ENCODE measurements at places on chromosomes 2 and 18.

- no peak for DNase-seq
These were observed 24.5 kb downstream of the IMPA2 start for GRCh38 chr18:12005538-12006487.

DNA sequence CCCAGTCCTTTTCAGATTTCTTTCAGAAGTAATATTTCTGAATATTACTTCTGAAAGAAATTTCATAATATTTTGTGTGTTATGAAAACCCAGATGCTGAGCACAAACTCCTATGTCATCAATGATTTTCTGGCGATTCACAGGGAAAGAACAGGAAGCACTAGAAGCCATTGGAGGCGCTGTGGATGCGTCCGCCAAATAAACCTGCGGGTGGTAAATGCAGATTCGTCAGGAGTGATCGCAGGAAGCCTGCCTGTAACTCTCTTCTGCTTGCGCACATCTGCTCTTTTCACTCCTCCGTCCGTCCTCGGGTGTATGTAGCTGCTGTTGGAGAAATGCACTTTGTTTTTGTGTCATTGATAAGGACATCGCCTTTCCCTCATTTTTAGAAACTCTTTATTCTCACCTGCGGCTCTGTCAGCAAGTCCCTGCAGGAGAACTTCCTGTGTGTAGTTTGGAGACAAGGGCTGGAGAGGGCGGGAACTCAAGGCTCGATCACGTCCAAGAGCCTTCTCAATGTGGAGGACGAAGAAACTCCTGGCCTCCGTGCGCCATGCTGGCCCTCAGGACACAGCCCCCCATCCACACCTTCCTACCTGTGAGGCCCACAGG lies 483.8 kb downstream of the GALR1 start:
- DNase-seq, result no peak

DNA sequence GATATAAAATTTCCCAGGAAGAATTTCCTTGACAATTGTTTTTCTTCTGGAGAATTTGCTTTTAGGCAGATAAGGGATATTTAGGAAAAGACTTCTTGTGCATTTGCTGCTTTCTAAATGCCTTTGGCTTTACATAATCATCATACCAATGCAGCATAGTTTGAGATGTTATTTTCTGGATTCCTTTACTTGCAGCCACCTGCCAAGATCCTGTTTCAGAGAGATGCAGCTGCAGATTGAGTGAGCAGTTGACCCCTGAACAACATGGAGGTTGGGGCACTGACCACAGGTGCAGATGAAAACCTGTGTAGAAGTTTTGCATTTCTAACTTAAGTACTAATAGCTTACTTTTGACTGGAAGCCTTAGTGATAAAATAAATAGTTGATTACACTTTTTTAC lies 257.9 kb downstream of the RPIA start:
- no peak for DNase-seq

DNA sequence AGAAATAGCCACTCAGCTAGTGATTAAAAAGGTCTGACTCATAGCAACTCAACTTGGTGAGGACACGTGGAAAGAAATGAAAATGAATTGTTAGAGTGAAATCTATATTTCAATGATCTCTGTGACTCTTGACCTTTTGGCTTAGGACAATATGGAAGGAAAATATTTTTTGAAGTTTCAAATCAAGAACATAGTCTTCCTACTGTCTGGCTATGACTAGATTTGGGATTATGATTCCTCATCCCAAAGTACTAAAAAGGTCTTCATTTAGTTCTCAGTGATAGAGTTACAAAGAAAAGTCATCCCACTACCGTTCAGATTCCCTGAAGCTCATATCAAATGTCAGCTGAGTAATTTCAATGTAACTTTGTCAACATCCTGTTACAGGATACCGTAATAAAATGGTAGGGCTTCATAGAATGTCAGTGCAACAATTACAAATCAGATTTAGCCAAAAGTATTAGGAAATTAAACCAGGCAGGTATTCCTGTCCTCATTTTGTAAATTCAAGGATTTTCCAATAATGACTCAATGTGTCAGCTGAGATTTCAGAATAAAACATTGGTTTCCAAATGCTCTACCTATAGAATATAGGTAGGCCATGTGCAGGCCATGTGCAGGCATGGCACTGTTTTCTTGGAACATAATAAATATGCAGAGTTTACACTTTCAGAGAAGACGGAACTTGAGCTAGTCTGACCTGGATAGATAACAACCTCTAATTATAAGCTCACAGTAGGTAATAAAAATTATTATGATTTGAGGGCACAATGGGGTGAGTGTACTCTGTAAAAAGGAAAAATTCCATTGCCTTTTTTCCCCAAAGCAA lies 36.0 kb downstream of the ANKRD29 start:
- no peak for DNase-seq

DNA sequence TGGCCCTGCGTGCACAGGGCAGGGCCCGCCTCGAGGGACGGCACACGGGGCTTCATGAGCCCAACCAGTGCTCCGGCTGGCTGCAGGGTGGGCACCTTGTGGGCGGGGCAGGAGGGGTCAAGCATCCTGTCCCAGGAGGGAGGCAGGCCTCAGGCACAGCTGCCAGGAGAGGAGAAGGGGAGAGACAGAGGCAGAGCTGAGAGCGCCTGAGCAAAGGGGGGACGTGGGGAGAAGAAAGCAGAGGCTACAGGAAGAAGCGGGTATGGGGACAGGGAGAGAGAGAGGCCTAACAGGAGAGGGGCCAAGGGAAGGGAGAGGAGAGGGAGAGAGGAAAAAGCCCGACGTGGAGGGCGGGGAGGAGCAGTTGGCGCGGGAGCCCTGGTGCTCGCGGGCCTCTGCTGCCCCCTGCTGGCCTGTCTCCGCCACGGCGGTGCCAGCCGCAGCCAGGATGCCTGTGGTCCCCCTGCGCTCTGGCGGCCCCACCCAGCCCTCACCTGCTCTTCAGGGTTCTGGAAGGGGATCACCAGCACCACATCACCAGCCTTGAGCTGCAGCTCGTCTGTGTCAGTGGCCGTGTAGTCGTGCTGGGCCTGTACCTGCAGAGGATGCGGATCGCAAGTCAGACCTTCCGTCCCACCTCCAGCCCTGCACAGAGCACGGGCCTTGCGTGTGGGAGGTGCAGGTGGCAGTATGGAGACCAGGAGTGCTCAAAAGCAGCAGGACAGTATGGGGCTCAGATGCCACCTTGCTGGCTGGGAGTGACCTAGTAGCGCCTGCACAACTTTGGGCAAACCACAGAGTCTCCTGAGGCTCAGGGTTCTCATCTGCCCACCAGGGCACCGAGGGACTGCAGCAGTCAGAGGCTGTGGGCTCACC lies 56.8 kb downstream of the BIN1 start:
- DNase-seq, result peak; percentile 61

DNA sequence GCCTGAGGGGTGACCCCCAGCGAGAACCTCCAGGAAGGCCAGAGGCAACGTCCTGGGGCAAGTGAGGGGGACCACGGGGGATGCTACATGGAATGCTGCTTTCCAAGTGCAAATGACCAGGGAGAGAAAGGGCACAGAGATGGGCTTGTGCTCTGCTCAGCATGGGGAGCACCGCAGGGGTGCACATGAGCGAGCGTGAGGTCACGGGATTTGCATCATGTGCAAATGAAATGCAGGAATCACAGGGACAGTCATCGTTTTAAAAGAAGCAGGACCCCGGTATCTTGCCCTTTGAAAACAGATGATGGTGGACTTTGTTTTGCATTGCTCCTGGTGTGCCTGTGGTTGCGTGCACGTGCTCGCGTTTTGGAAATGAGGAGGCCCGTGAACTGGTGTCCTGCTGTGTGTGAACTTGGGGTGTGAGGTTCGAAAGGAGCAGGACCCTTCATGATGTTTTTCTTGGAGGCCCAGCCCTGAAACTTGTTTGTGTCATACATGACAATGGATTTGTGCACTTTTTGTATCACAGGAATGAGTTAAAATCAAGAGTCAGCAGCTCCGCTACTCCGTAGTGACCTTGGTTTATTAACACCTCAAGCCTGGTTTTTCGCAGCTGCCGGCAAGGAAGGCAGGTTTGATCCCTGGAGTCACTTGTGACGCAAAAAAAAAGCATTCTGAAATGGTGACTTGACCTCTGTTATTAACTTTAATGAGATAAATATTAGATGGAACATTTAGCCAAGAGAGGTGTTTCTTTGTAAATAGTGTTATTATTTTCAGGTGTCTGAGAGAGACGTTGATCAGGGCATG lies 234.5 kb downstream of the LDLRAD4 start:
- no peak for DNase-seq

- no peak for DNase-seq
These were observed 110.7 kb downstream of the ZEB2 start for GRCh38 chr2:144409241-144409640.

- DNase-seq, result no peak
These were observed 427.3 kb upstream of the HS6ST1 start for GRCh38 chr2:128745946-128746345.

DNA sequence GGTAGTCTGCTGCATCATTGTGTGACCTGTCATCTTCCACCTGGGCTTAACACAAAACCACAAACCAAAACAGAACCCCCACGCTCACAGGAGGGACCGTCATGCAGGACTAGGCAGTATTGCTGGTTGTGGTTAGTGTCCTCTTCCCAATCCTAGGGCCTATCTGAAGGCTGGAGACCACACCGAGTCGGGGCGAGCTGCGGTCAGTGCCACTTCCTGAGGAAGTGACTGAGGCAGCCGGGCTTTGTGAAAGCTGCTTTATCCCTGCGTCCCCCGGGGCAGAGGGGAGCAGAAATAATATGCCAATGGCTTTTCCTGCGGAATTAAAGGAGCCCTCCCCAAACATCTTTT lies 22.9 kb downstream of the ZNF532 start:
- DNase-seq, result peak; percentile 15

DNA sequence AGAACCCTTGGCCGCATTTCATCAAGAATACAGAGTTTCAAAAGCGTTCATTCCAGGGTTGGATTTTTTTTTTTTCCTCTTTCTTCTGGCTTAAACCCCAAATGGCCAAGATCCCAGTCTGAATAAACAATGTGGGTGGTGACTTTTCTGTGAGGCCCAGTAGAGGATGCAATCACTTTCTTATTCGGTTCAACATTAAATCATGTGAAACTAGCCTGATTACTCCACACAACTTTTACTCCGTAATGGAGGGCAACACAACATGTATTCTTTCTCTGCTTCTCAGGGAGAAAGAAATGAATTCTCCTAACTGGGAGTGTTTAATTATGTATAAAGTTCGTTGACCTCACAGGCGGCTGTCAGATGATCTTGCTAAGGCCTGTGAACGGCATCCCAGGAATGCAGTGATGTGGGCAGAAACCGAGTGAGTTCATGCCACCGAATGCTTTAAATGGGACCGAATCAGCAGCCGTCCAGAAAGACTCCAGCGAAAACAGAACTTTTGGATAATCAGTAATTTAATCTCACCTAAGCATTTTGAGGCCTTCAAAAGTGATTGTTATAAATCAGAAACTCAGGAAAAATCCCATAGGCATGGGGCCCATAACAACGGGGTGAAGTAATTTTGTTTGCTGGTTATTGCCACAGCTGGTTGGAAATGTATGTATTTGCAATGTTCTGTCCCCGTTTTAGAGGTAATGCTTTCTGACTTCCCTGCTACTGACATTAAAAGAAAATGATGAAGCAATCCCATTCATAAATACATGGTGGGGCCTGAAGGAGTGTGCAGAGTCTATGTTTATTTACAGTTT lies 81.5 kb downstream of the BCL2 start:
- DNase-seq, result no peak

DNA sequence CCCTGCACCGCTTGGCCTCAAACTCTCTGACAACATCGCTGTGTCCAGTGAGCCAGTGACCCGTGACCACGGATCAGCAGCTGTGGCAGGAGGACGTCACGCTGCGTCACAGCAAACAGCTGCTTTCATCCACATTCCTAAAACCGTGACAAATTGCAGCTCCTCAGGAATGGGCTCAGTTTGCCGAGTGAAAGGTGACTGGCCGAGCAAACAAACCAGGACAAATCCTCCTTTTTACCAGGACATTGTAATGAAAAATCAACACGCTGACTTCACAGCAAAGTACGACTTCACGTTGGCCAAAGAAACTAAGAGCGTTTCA lies 57.6 kb downstream of the PXDN start:
- no peak for DNase-seq

DNA sequence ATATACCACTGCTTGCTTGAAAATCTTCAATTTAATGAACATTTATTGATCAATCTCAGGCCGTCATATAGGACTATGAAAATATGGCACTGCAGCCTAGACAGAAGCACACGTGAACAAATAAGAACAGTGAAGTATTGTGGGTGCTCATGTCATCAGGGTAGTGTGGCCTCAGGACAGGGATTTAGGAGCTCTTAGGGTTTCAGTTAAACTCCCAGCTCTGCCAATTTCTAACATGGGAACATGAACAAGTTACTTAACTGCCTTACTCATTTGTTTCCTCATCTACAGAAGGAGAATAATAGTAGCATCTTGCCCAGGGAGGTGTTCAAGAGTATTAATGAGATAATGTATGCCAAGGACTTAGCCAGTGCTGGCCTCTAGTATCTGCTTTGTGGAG lies 146.0 kb upstream of the MAP3K20 start:
- DNase-seq, result no peak

- no peak for DNase-seq
These were observed 12.0 kb upstream of the GCC2 start for GRCh38 chr2:108436976-108437375.

- no peak for DNase-seq
These were observed 33.6 kb upstream of the SMAD2 start for GRCh38 chr18:47964053-47964452.

Data from CD4-positive, alpha-beta T cell treated with Interleukin-12 subunit alpha and Interleukin-12 subunit beta, for 1 hour (primary cell).